Left colon (tissue), 2 donors: ENCODE measurements at places on chromosomes 4 and X.

GRCh38 chrX:111519215-111519614 lies 7.8 kb downstream of the SERTM2 start:
- DNase-seq = no peak

DNA sequence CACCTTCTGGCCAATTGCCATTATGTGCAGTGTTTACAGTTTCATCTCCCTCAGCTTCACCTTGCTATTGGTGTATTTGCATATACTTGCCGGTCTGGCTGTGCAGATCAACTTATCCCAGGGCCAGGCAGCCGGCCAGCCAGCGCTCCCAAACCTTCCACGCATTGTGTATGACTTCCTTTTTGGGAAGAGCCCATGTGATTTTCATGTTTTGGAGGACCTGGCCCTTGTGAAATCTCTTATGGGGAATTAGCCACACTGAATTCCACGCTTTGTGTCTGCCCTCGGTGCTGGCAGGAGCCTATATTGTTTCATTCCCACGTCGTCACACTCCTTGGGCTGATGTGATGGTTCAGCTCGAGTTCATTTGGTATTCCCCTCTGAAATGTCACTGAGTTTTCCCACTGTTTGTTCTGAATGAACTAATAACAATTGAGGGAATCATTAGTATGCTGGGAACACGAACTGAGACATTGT lies 6.0 kb upstream of the PDLIM3 start:
- peak; percentile 20 for DNase-seq

GRCh38 chr4:1130316-1131186 lies 17.2 kb upstream of the RNF212 start:
- peak; percentile 62 for DNase-seq

DNA sequence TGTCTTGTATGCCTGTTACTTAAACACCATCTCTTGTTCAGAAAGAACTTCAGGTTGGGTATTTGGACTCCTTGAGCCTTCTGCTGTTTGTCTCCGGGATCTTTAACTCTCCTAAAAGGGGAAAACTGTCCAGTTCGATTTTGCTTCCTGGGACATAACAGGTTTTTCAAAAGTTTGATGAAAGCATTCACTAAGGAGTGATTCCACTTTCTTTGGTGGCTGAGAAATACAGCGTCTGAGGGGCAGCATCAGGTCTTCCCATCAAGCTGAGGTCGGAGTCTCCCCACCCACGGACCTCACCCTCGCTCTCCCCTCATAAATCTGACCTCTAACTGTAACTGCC lies 1.4 kb downstream of the AFAP1 start:
- no peak for DNase-seq

DNA sequence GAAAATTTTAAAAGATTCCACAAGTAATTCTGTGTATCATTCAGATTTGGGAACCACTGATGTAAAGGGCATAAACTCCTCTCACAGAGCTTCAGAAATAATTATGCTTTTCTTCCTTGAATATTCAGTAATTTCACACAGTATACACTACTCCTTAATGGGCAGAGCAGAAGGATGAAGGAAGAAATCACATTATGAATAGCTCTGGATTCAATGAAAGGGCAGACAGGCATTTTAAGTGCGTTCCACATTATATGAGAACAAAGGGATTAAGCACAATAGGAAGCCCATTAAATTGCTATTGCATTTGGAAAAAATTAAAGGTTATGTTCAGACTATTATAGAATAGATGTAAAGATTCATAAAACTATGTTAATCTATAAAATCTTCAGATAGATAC lies 142.6 kb downstream of the PDHA2 start:
- DNase-seq = no peak
